Activated CD8-positive, alpha-beta memory T cell treated with anti-CD3 and anti-CD28 coated beads, Interleukin-2, amount 10 ng/mL, durations not matched to agents 7 days and 5 days (primary cell): ENCODE measurements at places on chromosomes 12 and 14. TPM values are rescaled to one million over a fixed set of nuclear protein-coding genes. Genes with fewer than 3 reads are reported as not detected.

Gene RNF212B
- not detected for total RNA-seq

Gene MYH6
- total RNA-seq: 1.0 TPM

- H3K36me3 ChIP-seq: peaks cover under 1% of the 10 kb centered on the region
- H3K4me3 ChIP-seq: no peak overlapping the region
- peaks cover 25% of the 10 kb centered on the region for H3K27me3 ChIP-seq
- H3K4me1 ChIP-seq: no peaks in the 10 kb centered on the region
Observed at GRCh38 chr12:63764481-63764880, 15.2 kb upstream of the RXYLT1 start.

DNA sequence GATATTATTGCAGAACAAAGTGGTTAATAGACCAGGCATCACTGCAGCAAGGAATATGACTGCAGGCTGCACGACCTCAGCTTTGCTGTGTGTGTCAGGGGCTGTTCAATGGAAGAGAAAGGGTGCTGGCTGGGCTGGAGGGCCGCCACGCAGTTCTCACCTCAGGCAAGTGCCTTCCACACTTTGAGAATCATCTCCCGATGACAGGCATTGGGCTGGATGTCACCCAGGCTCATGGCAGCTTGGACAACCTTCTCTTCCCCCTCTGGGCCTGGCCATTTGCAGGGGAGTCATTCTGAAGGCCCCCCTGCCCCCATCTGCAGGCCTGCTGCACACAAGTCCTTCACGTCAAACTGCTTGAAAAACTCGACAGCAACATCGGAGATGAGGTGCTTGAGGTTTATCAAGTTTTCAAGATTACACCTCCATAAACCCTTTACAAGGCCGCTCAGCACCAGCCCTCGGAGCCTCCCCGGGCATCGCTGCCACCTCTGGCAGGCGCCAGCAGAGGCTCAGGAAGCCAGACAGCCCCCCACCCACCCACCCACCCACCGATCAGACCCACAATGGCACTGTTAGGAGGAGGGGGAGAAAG lies 165.9 kb upstream of the GSC start:
- DNase-seq: no peak
- H3K4me3 ChIP-seq: no peak overlapping the region
- H3K27me3 ChIP-seq: peaks cover 14% of the 10 kb centered on the region
- peaks cover 2% of the 10 kb centered on the region for H3K4me1 ChIP-seq
- H3K36me3 ChIP-seq: no peaks in the 10 kb centered on the region

GRCh38 chr12:53965281-53966084 lies 7.4 kb upstream of the HOXC11 start:
- H3K27me3 ChIP-seq: peaks cover 98% of the 10 kb centered on the region
- H3K27ac ChIP-seq: no peak overlapping the region

- H3K27me3 ChIP-seq: no peaks in the 10 kb centered on the region
- H3K36me3 ChIP-seq: peaks cover 11% of the 10 kb centered on the region
- peaks cover 63% of the 10 kb centered on the region for H3K4me1 ChIP-seq
Observed at GRCh38 chr12:121132601-121133481, at the start of gene P2RX7. P2RX7 (plus strand) TSS chr12:121132876; CDS start chr12:121132971, 95 bp downstream.

- no peak overlapping the region for H3K27ac ChIP-seq
- H3K36me3 ChIP-seq: no peaks in the 10 kb centered on the region
- DNase-seq: no peak
- H3K27me3 ChIP-seq: no peaks in the 10 kb centered on the region
- H3K4me3 ChIP-seq: no peak overlapping the region
- no peaks in the 10 kb centered on the region for H3K4me1 ChIP-seq
Observed at GRCh38 chr12:100427078-100427477, 46.6 kb upstream of the NR1H4 start.

- no peak for DNase-seq
- no peak overlapping the region for H3K27ac ChIP-seq
- H3K36me3 ChIP-seq: no peaks in the 10 kb centered on the region
- H3K4me1 ChIP-seq: no peaks in the 10 kb centered on the region
- H3K4me3 ChIP-seq: no peak overlapping the region
Observed at GRCh38 chr12:1872001-1872400, 46.5 kb downstream of the CACNA2D4 start.

Gene FGF23
- total RNA-seq: not detected

- no peaks in the 10 kb centered on the region for H3K4me1 ChIP-seq
- H3K4me3 ChIP-seq: no peak overlapping the region
- no peaks in the 10 kb centered on the region for H3K36me3 ChIP-seq
- no peak overlapping the region for H3K27ac ChIP-seq
Observed at GRCh38 chr12:65430571-65431306, 152.3 kb downstream of the MSRB3 start.

Gene TSPAN11
- not detected for total RNA-seq

DNA sequence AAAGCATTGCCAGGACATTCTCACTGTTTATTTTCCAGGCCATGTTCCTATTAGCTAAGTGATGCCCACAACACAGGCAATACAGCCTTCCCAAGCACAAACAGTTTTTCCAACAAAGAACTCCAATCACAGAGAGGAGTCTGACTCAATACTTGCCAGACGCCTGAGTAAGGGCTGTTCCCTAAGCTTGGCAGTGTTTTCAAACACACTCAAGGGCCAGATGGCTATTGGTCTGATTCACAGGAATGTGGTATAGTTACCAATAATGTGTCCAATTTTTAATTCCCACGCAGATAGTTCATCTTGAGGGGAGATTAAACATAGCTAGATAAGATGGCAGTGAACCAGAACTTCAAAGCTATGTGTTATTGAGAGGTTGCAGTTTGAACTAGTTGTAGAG lies 381.0 kb downstream of the SNAPC1 start:
- peaks cover 14% of the 10 kb centered on the region for H3K27me3 ChIP-seq
- H3K4me1 ChIP-seq: no peaks in the 10 kb centered on the region
- no peaks in the 10 kb centered on the region for H3K36me3 ChIP-seq
- no peak for DNase-seq

DNA sequence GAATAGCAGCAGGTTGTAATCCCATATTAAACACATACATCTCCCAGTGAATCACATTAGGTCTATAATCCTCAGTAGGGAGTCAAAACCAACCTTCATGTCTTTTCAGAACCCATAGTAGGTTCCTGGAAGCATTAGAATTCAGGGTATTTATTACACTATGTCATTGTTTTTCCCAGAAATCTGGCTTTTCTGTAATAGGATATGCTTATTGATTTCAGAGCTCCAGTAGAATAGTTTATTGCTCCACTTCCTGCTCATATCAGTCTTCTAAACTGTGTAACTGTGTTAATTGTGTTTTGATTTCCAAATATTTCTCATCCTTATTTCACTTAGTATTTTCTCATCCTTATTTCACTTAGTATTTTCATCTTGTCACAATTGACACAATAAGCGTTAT lies 268.0 kb downstream of the CCDC59 start:
- no peak for DNase-seq
- H3K27me3 ChIP-seq: no peaks in the 10 kb centered on the region

DNA sequence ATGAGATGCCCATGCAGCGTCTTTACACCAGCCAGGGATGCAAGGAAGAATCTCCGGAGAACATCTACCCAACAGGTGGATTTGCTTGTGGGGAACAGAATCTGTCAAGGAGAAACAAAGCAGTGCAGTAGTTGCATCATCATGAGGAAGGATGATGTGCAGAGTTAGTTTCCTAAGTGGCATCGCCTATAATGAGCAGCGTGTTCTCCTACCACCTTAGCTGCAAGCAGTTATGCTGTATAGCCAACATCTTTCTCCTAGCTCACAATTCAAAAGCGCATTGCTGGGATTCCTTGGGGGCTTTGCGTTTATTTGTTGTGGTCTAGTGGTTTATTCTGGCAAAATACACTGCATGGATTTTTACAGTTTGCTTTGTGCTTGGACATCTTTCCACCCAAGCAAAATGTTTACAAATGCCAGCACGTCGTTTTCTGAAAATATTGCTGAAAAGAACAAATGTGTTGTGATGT lies 233.0 kb downstream of the RGS6 start:
- H3K4me3 ChIP-seq: no peak overlapping the region
- no peak for DNase-seq
- H3K36me3 ChIP-seq: no peaks in the 10 kb centered on the region
- no peak overlapping the region for H3K27ac ChIP-seq
- no peaks in the 10 kb centered on the region for H3K4me1 ChIP-seq
- peaks cover 24% of the 10 kb centered on the region for H3K27me3 ChIP-seq

DNA sequence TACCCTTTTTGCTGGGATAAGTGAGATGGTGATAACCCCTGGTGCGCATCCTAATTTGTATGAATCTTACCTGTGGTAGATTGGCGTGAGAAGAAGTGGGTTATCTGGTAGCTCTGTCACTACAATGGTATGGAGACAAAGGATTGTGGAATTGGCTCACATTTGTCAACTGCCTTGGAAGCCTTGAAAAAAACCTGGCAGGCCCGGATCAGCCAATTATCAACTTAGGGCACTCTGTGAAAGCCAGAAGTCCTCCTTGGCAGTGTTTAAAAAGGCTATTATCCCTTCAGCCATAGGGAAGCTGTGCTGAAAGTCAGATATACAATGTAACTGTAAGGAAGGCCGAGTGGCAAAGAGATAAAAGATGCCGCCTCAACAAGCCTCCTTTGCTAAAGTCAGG lies 56.5 kb downstream of the WASHC3 start:
- no peak overlapping the region for H3K27ac ChIP-seq
- DNase-seq: no peak
- H3K36me3 ChIP-seq: peaks cover 2% of the 10 kb centered on the region
- no peaks in the 10 kb centered on the region for H3K27me3 ChIP-seq
- no peak overlapping the region for H3K4me3 ChIP-seq

Gene TAS2R46
- total RNA-seq: 1.1 TPM

Gene LTB4R
- 15.6 TPM for total RNA-seq

GRCh38 chr12:57611108-57611826 lies at the start of gene ARHGEF25:
ARHGEF25 (plus strand) TSS chr12:57611435; CDS start chr12:57611895, 460 bp downstream.
- peak; percentile 56 for DNase-seq
- peaks cover 11% of the 10 kb centered on the region for H3K4me1 ChIP-seq
- no peaks in the 10 kb centered on the region for H3K36me3 ChIP-seq
- H3K27ac ChIP-seq: no peak within 1 kb of the TSS

Gene CTDSP2
- 103 TPM for total RNA-seq

- H3K4me3 ChIP-seq: no peak overlapping the region
- no peak overlapping the region for H3K27ac ChIP-seq
- DNase-seq: no peak
- no peaks in the 10 kb centered on the region for H3K4me1 ChIP-seq
Observed at GRCh38 chr12:41293461-41293860, 105.3 kb downstream of the PDZRN4 start.

GRCh38 chr14:99157676-99158075 lies 114.3 kb downstream of the BCL11B start:
- no peak overlapping the region for H3K27ac ChIP-seq
- no peak overlapping the region for H3K4me3 ChIP-seq
- peaks cover 8% of the 10 kb centered on the region for H3K4me1 ChIP-seq
- no peaks in the 10 kb centered on the region for H3K27me3 ChIP-seq
- DNase-seq: no peak

GRCh38 chr12:89080793-89081465 lies 271.4 kb downstream of the DUSP6 start:
- H3K36me3 ChIP-seq: peaks cover 6% of the 10 kb centered on the region
- H3K4me3 ChIP-seq: no peak overlapping the region
- H3K4me1 ChIP-seq: peaks cover 10% of the 10 kb centered on the region
- no peaks in the 10 kb centered on the region for H3K27me3 ChIP-seq

GRCh38 chr14:55351111-55351510 lies 60.5 kb downstream of the ATG14 start:
- peaks cover 27% of the 10 kb centered on the region for H3K4me1 ChIP-seq
- peaks cover 12% of the 10 kb centered on the region for H3K36me3 ChIP-seq
- no peaks in the 10 kb centered on the region for H3K27me3 ChIP-seq
- DNase-seq: no peak
- H3K27ac ChIP-seq: no peak overlapping the region
- no peak overlapping the region for H3K4me3 ChIP-seq

- H3K4me1 ChIP-seq: peaks cover 16% of the 10 kb centered on the region
- no peaks in the 10 kb centered on the region for H3K36me3 ChIP-seq
- no peak overlapping the region for H3K4me3 ChIP-seq
- no peak for DNase-seq
- H3K27ac ChIP-seq: no peak overlapping the region
Observed at GRCh38 chr12:116691636-116692035, 46.2 kb downstream of the SPRING1 start.

Gene GPX2
- total RNA-seq: not detected

DNA sequence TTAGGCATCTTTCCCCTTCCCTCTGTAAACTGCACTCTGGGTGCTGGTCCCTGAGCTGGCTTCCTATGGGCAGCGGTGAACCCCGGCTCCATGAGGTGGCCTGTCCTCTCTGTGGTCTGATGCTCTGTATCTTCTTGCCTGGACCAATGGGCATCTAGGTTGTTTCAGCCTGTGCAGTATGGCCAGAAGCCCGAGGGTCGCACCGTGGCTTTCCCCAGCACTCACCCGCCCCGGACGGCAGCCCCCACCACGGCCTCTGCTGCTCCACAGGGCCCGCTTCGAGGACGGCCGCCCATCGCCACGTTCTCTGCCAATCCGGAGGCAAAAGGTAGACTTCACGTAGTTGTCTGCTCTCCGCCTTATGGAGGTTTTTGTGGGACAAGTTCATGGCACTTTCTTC lies 70.1 kb downstream of the EP400 start:
- H3K4me1 ChIP-seq: no peaks in the 10 kb centered on the region
- no peak for DNase-seq
- H3K4me3 ChIP-seq: no peak overlapping the region
- no peaks in the 10 kb centered on the region for H3K27me3 ChIP-seq

Gene BBOF1
- total RNA-seq: 1.1 TPM

Gene ALG10B
- total RNA-seq: 18.9 TPM

GRCh38 chr12:12983420-12984035 lies 16.5 kb downstream of the HEBP1 start:
- H3K27me3 ChIP-seq: no peaks in the 10 kb centered on the region
- H3K27ac ChIP-seq: no peak overlapping the region
- no peaks in the 10 kb centered on the region for H3K4me1 ChIP-seq

- no peak for DNase-seq
- H3K27me3 ChIP-seq: no peaks in the 10 kb centered on the region
- no peak overlapping the region for H3K27ac ChIP-seq
- H3K36me3 ChIP-seq: no peaks in the 10 kb centered on the region
- H3K4me3 ChIP-seq: no peak overlapping the region
Observed at GRCh38 chr12:123062681-123063486, 82.4 kb downstream of the ARL6IP4 start.

GRCh38 chr14:96126339-96126782 lies 78.3 kb upstream of the BDKRB2 start:
- no peak overlapping the region for H3K27ac ChIP-seq
- no peaks in the 10 kb centered on the region for H3K36me3 ChIP-seq
- no peak overlapping the region for H3K4me3 ChIP-seq
- peaks cover 12% of the 10 kb centered on the region for H3K4me1 ChIP-seq
- H3K27me3 ChIP-seq: peaks cover 13% of the 10 kb centered on the region

Gene GALNT6
- total RNA-seq: 43.9 TPM

Gene STYK1
- total RNA-seq: 8.4 TPM

DNA sequence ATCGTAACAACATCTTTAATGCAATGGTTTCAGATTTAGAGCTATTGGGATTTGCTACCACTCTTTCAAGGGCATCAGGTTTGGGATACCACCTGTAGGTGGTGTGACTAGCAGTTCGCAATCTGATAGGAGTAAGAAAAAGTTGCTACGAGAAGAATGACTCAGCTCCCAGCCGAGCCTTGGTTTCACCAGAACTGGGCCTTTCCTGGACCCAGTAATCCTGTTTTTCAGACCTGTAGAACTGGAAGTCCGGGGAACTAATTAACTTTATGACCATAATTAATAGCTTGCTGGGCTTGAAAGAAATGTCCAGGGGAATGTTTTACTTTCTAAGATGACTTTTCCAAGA lies 770 bp downstream of the ABHD4 start:
- H3K27ac ChIP-seq: peak overlapping the region; percentile 85
- H3K4me3 ChIP-seq: peak overlapping the region; percentile 92
- H3K27me3 ChIP-seq: peaks cover 3% of the 10 kb centered on the region
- peak; percentile 60 for DNase-seq
- peaks cover 16% of the 10 kb centered on the region for H3K36me3 ChIP-seq
